ENCODE measurements at places on chromosomes 5 and 9. TPM values are rescaled to one million over a fixed set of nuclear protein-coding genes. Genes with fewer than 3 reads are reported as not detected.

- peak; percentile 88 for DNase-seq
Measured at GRCh38 chr9:94802793-94803192, 76.3 kb downstream of the AOPEP start.

DNA sequence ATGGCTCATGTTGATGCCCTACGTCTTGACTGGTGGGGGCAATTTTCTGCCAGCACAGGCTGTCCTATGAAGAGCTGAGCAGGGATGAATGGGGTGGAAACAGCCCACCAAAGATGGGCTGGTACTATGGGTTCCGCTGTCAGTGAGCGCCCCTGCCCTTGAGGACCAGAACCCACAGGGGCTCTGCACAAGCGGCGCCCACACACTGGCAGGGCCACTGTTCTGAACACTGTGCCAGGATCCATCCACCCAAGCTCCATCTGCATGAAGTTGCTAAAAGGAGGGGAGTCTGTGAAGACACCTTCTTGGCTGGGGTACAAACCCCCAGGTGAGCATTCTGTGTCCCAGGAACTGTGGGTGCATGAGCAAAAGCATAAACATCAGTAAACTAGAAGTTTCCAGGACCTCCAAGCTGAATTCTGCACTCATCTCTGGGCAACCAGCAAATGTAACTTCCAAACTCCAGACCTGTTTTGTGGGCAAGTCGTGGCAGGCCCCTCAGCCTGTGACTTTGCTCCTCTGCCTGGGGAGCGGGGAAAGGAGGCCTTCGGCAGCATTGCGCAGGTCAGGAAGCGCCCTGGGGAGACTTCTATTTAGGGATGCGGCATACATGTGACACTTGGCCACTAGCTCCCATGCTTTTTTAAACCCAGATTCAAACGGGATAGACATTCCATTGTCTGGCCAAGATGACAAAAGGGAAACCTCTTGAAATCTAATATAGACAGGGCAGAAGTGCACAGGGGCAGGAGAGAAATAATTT, 48.9 kb downstream of the PTPN3 start:
- no peak for DNase-seq

DNA sequence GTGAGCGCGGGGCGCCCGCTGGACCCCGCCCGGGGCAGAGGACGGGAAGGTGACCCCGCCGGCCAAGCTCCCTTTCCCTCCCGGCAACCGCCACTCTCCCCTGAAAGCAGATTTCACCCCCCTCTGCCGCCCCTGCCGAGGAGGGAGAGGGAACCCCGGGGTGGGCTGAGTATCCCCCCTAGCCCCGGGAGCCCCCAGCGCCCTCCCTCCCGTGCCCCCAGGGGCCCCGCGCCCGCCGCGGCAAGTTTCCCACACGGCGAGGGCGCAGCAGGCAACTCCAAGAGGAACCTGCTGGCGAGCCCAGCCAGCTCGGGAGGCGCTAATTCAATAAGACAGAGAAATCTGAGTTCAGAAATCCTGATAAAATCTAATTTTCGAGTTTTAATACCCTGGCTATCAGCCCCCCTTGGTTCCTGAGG, 1.6 kb downstream of the NTNG2 start:
- no peak for DNase-seq

DNA sequence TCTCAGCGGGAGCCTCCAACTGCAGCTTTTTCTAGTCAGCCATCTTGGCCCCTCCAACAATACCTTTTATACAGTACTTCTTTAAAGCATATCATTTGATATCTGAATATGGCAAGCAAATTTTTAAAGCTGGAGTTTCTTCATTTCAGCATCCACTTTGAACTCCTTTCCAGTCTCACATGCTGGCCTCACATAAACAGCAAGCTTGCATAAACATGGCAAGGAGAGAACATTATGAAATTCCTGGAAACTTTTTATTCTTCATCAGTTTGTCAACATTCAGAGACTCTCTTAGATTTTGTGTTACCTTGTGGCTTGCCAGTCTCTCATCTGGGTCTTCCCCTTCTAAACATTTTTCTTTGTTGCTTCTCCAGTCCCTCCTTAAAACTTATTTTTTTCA, 745.3 kb downstream of the NR2F1-AS1 start:
- no peak for DNase-seq

- no peak for DNase-seq
Measured at GRCh38 chr5:179608131-179608581, 15.3 kb downstream of the HNRNPH1 start.

DNA sequence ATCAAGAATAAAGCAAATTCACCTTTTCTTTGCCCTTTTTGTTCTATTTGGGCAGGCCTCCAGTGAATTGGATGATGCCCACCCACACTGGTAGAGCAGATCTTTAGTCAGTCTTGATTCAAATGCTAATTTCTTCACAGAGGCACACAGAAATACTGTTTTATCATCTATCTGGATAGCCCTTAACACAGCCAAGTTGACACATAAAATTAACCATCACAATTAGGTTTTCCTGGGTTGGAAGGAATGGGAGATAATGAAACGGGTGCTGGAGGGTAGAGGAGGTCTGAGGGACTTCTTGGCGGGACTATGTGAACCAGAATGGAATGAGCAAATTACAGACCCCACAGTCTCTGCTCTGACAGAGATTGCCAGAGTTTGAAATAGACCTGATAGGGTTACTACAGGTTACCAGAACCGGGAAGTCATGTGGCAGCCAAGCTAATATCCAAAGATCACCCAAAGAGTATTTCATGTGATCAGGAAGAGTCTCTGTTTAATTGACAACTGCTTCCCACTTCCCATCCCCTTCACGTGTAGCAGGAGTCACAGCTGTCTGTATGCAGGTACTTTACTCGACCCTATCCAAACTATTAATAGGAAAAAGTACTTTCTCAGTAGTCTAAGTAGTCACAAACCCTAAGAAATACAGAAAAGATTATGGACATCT, 20.0 kb upstream of the TMEM161B start:
- no peak for DNase-seq

DNA sequence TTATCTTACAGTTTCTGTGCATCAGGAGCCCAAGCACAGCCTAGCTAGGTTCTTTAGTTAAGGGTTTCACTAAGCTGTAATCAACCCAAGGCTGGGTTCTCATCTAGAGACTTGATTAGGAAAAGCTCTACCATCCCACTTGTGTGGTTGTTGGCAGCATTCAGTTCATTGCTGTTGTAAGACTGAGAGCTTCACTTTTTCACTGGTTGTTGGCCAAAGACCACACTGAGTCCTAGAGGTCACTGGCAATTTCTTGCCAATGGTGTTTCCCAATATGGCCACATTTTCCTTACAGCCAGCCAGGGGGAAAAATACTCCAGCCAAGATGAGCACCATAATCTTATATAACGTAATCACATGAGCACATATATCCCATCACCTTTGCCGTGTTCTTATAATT, 74.3 kb downstream of the SMIM15 start:
- no peak for DNase-seq

DNA sequence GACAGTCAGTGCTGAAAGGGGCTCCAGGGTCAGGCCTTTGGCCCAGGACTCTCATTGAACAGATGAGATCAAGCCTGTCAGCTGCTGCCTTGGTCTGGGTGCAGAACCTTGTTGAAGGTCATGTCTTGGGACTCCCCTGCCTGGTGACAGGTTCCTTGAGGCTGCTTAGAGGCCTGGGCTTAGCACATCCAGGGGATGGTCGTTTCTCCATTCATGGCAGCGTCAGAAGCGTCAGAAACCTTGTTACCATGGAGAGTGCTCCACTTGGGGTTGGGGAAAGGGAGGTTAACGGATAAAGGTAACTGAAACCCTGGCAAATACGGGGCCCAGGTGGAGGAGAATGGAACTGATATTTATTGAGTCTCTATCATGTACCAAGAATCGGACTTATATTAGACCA, 8.8 kb downstream of the ARPC5L start:
- no peak for DNase-seq

DNA sequence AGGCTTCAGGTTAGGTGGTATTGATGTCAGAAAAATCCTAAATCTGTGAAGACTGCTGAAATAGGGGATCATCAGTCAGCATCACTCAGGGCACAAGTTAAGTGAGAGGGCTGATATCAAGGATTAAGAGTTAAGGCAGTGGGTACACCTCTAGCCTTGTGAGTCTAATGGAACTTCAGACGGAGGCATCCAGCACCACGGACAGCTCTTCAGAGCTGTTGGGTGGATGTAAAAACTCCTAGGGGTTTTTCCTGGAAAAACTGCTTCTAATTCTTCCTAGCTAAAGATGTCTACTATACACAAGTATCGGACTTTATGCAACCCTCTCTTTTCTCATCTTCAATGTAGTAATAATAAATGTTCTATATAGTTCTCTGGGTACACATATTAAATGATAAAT, 165.9 kb downstream of the SH3GL2 start:
- no peak for DNase-seq

DNA sequence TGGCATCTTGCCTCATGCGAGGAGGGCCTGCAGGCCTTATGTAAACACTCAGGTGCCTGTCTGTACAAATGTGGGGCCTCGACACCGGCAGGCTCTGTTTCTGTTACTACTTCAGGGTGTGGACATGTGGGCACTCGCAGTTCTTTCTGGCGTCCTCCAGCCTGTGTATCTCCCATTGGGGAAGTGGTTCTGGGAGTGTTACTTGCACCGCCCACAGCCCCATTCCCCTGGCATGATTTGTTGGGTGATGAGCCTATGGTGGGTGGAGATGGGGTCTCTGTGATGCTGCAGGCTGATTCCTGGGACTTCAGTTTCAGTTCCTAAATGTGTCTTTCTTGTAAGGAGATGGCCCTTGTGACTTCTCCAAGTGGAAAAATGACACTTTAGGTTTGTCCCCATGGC, 82.1 kb upstream of the PITX1 start:
- DNase-seq, result no peak

GRCh38 chr9:34809504-34810186, 99.7 kb upstream of the CCL21 start:
- DNase-seq, result no peak

GRCh38 chr5:18745042-18745987, 1111.1 kb downstream of the TAF11L14 start:
- DNase-seq, result no peak

GRCh38 chr9:136516191-136516654, 29.6 kb downstream of the NOTCH1 start:
- no peak for DNase-seq

- DNase-seq, result peak; percentile 36
Measured at GRCh38 chr5:52867809-52868208, 80.1 kb downstream of the ITGA1 start.

DNA sequence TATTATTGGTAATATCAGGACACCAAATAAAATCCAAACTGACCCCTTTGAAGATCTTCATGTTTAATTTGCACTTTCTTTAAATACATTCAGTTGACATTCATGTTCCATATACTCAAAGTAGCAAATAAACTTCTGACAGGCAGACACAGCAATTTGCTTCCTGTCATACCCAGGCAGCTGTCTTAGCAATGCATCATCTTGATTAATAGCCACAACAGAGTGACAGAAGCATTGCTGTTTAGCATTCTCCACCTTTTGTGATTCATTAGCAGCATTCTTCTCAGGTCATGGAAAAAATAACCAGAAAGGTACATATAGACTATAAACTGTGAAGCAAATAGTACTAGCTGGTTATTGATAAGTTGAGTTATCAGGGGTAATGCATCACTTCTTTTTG, 366.8 kb downstream of the CYLC2 start:
- no peak for DNase-seq

DNA sequence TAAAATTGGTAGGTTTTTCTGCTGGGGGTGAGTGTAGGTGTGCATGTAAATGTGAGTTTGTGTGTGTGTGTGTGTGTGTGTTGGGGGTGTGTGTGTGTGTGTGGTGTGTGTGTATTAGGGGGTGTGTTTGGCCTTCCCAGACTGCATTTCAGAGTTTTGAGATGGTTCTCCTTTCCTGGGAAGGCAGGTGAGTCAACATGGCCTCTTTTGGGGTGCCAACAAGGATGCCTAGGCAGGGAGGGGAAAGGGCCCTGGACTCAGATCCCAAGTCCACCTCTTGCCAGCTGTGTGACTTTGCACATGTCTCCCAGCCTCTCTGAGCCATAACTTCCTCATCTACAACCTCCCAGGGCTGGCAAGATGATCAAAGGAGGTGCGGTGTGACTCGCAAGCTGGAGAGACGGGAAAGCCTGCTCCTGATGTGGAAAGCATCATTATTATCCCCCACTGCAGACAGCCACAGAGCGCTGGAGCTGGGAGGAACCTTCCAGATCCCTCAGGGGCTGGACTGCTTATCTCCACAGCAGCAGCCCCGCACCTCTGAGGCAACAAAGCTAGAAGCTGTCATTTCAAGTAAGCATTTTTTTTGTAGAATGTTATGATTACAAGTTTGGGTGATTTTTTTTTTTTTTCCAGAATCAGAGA, 63.5 kb upstream of the TBC1D2 start:
- DNase-seq, result peak; percentile 51

DNA sequence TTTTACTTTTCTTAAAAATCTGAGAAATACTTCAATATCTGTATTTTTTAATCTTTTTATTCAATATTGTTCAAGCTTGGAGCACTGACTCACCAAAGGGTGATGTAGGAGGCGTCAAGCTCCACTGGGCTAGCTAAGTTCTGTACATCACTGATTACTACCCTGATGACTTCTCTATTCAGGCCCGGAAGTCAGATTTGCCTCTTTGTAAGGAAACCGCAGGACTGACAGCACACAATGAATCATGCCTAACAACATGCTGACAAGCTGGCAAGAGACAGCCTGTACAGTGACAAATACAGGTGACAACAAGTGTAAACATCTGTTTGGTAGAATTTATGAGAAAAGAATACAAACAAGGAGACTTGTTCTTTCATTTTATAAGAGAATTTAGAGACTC, 627.9 kb upstream of the RORB start:
- DNase-seq, result peak; percentile 82

DNA sequence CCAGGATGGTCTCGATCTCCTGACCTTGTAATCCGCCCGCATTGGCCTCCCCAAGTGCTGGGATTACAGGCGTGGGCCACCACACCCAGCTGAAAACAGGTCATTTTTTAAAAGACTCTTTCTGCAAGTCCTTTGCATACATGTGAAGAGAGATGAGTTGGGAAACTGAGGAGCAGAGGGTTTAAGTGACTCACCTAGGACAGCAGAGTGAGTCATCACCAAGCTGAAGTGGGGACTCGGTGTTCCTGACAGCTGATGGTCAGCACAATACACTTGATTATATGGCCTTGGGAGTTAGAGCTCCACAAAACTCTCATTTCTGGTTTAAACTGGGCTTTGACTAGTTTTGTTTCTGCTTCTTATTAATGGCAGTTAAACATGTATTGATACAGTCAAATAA, 38.1 kb upstream of the SSBP2 start:
- peak; percentile 50 for DNase-seq

GRCh38 chr9:6467006-6467625, 54.1 kb downstream of the UHRF2 start:
- no peak for DNase-seq

Gene LRRC19
- total RNA-seq, result not detected

Gene PALM2AKAP2
- 61.3 TPM for total RNA-seq

Gene SLC6A7
- total RNA-seq, result not detected

Gene GRM6
- total RNA-seq, result not detected

Gene CDC20B
- 0.11 TPM for total RNA-seq

Gene TMC1
- not detected for total RNA-seq

Gene ZNF483
- total RNA-seq, result 2.5 TPM

Gene SLC1A3
- total RNA-seq, result 20.9 TPM

All from astrocyte (in vitro differentiated cells and primary cell).